ENCODE measurements at places on chromosomes 11 and 22.

- no peak for DNase-seq
Observed at GRCh38 chr11:73308961-73309919, 1.2 kb downstream of the ARHGEF17 start.

DNA sequence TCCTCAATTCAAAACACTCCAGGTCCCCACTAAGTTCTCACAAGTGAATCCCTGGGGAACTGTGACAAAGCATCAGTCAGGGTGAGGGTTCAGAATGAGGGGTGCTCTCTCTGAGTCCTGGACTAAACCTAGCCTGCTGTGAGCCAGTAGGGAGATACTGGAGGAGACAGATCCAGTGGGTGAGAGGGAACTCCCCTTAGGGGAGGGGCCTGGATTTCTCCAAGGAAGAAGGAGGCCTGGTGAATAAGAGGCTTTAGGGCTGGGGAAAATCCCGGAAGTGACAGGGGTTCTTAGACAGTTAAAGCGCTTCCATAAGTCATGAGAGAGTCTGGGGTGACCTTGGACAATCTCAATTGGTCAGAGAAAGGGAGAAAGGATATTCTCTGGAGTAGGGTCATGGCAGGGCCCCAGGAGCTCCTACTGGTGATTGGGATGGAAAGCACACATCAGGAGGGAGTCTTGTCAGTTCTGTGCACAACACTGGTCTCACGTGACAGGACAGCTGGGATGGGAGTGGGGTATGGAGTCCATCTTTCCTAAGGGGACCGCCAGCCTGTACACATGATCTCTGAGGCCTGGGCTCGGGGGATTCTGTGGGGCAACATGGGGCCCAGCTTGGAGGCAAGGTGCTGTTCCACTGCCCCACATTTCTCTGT is 1.5 kb downstream of the TBC1D10A start:
- DNase-seq: no peak

GRCh38 chr11:75431533-75432525 is 1.2 kb downstream of the KLHL35 start:
- no peak for DNase-seq

DNA sequence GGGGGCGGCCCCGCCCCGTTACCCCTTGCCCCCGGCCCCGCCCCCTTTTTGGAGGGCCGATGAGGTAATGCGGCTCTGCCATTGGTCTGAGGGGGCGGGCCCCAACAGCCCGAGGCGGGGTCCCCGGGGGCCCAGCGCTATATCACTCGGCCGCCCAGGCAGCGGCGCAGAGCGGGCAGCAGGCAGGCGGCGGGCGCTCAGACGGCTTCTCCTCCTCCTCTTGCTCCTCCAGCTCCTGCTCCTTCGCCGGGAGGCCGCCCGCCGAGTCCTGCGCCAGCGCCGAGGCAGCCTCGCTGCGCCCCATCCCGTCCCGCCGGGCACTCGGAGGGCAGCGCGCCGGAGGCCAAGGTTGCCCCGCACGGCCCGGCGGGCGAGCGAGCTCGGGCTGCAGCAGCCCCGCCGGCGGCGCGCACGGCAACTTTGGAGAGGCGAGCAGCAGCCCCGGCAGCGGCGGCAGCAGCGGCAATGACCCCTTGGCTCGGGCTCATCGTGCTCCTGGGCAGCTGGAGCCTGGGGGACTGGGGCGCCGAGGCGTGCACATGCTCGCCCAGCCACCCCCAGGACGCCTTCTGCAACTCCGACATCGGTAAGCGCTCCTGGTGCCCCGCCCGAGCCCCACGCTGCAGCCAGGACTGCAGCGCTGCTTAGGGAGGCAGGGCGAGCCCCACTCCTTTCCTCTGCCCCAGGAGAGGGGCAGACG is at the start of gene TIMP3:
Gene TIMP3, plus strand, starts transcription at position 169 of the 700 bp plus-strand sequence. Its CDS starts 297 bp downstream, at position 466.
- DNase-seq: no peak

DNA sequence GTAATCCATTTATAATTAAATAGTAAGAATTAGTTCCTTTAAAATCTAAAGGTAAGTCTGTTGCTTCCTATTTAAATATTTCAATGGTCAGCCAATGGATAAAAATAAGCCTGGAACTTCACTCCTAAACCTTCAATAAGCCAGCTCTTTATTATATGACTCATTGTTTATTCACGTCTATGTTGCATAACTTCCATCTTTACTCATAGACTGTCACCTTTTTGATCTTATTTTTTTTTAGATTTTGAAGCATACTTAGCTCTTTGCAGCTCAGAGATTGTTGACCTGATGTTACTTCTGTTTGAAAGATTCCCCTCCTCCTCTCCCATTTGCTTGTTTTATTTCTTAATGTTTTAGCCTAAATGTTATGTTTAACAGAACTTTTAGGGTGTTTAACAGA is 1571.2 kb upstream of the RAG2 start:
- no peak for DNase-seq

DNA sequence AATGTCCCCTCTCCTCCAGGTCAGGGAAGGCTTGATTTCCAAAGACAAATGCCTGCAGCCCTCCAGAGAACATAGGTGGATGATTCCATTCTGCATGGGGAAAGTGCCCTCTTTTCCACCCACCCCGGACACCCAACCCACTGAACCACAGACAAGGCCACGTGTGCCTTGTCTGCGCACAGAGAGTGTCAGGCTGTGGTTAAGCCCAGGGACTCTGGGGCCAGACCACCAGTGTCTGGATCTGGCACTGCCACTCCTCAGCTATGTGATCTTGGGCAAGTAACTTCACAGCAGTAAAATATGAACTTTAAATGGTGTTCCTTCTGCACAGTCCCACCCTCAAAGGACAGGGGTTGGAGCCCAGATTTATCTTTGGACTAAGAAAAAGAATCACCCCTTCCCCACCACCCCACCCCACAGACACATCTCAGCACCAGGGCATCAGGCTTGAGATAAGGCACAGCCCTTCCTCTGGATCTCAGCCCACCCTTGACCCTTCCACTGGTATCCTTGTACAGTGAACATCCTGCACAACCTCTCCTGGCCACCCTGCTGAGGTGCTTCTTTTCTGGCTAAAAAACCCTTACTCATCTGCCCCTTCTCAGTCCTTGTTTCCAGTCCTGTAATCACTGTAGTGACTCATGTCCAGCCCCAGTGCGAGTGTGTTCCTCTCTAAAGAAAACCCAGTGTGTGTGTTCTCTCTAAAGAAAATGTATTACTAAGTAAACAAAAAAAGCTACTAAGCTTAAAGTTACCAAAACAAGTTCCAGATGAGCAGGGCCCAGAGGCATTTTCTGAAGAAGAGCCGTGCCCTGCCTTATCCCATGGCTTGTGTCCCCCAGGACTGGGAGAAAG is 1.9 kb upstream of the PTGDR2 start:
- no peak for DNase-seq

DNA sequence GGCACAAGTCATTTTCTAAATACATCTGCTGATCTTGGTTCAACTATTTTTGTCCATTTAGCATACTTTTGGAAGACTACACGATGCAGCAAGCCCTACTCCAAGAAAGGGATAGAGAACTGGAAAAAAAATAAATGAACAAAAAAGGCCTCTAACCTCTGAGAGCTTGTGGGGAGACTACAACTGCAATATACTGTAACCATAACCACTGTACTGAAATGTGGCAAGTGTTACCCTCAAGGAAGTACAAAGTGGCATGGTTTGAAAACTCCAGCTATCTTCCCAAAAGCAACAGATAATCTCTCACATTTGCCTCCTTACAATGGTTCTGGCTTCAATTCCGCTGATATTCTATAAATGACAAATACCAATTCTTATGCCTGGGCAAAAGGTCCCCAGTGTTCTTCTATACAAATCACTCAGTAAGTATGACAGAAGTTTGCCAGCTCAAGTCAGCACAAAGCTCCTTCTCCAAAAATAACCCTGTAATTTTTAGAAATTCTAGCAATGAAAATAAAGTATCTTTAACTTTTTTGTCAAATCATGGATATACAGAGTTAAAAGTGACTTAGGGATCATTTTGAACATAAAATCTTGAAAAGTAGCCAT is 22.9 kb downstream of the AMBRA1 start:
- DNase-seq: no peak

GRCh38 chr11:530960-531831 is 4.2 kb downstream of the HRAS start:
- no peak for DNase-seq

GRCh38 chr11:73995247-73995646 is 12.6 kb upstream of the UCP2 start:
- DNase-seq: peak; percentile 1

DNA sequence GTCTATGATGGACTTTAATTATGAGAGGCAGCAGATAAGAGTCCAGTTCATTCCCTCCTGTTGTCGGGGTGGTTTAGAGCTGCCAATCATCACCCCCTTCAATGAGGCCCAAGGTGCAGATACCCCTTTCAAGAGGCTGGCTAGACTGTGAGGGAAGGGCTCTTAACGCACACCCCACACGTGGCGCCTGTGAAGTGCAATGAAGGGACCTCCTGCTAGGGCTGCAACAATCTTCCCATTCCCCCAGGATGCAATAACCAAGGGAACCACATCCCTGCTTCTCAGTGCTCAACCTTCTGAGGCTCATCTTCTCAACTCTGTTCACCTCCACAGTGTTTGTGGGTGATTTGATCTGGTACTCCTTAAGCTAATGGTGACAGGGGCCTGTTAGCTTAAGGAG is 19.0 kb downstream of the TENM4 start:
- no peak for DNase-seq
